NB4 (cell line): ENCODE measurements at places on chromosomes 11 and 22.

- no peak for DNase-seq
Measured at GRCh38 chr11:19628018-19628417, 84.6 kb upstream of the NAV2 start.

DNA sequence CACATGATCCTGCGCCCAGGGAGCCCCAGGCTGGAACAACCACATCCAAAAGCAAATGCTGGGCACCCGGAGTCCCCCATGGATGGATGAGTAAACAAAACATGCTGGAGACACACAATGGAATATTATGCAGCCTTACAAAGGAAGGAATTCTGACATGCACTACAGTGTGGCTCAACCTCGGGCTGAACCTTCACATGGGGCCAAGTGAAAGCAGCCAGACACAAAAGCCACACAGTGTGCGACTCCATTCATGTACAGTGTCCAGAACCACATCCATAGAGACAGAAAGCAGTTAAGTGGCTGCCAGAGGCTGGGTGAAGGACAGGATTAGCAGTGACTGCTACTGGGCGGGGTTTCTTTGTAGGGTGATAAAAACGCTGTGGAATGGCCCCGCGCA lies 10.1 kb downstream of the POLR3H start:
- DNase-seq = no peak

DNA sequence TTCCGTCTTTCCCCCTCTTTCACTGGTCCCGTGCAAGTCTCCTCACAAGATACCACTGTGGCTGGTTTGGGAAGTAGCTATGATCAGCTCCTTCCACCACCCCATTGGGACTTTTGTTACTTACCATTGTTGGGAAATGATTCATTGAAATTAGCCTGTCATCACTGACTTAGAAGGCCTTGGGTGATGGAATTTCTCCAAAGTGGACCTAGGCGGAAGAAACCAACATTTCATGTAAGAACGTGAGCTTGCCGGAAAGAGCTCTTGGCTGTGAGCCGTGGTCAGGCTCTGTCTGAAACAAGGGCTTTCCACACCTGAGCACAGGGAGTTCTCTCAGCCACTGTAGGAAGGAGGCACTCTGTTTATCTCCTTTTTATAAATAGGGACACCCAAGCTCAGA lies 23.5 kb upstream of the CRYBB3 start:
- no peak for DNase-seq

DNA sequence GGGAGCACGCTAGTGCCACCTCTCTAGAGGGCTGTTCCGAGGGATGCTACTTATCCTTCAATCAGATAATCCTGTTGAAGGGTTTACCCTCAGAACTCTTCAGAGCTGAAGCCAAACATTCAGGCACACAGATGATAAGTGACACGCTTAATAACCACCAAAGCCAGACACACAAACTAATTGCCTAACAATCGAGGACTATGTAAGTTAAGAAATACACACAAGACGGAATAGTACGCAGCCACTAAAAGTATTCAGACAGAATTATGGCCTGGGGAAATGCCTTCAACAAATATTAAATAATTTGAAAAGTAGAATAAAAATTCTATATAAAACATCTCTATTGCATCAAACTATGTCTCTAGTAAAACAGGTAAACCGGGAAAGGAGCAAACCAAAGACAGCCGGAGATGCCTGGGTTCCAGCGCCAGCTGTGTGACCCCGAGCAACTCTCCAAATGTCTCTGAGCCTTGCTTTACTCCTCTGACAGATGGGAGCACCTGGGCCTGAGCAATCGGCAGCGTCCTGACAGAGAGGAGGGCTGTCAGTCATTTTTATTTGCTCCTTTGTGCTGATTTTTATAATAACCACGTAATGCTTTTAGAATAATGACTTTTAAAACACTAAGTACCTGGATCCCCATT lies 11.3 kb downstream of the LRFN4 start:
- no peak for DNase-seq

GRCh38 chr11:74681686-74682651 lies 49.3 kb downstream of the CHRDL2 start:
- DNase-seq = no peak

DNA sequence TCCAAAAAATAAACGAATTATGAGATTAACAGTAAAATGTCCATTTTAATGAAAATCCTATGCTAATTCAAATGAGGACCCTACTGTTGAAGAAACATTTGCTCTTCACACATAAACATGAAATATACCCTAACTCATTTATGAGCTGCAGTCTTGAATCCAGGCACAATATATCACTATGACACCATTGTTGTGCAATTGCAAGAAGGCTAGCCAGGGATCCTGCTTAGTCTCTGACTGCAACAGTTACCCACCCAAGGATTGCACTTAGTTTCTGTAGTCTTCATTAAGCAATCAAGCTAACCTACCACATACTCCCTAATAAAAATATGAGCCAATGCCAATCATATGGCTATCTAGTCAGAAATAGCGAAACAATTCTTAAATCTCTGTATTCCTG lies 981.0 kb upstream of the FAT3 start:
- DNase-seq = peak; percentile 23

GRCh38 chr11:131884461-131885073 lies 514.2 kb downstream of the NTM start:
- no peak for DNase-seq
